Activated CD4-positive, alpha-beta T cell treated with anti-CD3 and anti-CD28 coated beads, Interleukin-2, amount 50 U/mL, for 48 hours (primary cell): ENCODE measurements at places on chromosomes 3 and 15.
A peak's percentile ranks its signal among the peaks of the same experiment; 100 is the strongest.

DNA sequence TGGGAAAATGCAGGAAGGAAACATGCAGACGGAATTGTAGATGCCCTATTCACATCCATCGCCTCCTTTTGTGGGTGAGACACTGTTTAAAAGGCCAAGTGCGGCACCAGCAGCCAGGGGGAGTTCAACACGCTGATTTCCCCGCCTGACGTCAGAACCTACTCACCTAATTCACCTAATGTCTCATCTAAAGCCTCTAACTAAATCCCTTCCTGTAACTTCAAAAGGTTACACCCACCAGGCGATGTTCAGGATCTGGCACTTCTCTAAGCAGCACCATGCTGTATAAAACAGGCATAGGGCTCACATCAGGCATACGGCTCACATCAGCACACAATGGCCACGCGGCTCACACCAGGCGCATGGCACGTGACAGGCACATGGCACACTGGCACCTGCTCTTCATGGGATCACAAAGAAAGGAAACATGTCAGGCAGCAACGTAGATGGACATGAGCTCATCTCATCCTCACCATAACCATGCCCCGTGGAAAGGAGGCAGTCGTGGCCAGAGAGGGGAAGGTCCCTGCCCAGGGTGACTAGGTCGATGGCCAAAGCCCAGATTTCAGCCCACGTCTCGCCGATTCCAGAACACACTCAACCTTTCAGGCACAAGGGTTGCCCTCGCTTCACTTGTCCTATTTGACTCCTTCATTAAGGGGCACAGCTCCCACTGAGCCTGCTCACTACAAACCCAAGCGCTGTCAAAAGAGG, 21.7 kb downstream of the XXYLT1 start:
- DNase-seq, result peak; percentile 2

DNA sequence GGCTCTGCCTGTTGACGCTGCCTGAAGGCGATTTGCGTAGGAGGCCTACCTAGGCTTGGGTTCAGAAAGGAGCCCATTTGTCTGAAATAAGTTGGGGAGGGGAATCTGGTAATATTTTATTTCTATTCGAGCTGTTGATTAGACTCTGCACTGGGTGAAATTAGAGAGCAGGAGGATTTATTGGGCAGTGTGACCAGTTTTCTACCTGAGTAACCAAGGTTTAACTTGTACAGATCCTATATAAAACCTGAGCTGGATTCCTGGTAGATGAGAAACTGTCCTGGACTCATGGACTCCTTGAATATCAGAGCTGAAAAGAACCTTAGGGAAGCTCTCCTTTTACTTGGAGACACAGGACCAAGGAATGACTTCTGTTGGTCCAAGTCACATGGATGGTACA, 19.6 kb upstream of the GPR156 start:
- DNase-seq, result no peak

- peak; percentile 89 for DNase-seq
Measured at GRCh38 chr3:69120879-69121464, 1.4 kb downstream of the LMOD3 start.

GRCh38 chr3:47243419-47244147, 39.0 kb downstream of the KIF9 start:
- no peak for DNase-seq

DNA sequence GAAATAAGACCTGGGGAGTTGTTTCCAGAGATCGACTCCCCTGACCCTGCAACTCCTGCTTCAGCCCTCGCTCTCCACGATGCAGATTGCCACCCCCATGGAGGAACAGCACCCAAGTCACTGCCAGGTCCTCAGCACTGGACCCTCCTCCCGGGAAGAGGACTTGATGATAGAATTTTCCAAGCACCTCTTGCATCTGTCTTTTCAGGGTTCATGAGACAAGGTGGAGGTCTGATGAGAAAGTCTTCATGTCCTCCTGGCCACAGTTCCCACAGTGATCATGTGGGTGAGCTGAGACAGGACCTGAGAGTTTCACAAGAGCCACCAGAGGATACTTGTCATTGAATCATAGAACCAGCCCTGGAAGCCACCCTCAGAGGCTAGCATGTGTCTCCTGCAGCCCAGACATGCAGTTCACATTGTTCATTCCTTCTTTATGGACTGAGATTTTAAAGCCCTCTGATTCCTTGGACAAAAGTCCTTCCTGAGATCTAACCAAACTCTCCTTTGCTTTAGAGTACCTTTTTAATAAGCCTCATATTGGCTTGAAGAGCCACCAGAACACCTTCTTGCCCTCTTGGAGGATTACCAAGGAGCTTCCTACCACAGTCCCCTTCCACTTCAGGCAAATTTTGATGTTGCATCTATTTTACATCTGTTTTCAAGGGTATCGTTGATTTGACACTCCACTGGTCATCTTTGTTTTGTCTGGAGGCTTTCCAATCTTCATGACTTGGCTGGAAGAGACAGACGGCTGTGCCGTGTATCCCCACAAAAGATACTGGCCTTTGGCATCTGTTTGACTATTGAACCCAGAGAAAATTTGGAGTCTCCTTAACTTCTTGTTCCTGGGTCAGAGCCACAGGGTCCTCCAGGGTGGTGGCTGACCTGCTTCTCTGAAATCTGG, 224.8 kb upstream of the BHLHE40 start:
- peak; percentile 25 for DNase-seq

DNA sequence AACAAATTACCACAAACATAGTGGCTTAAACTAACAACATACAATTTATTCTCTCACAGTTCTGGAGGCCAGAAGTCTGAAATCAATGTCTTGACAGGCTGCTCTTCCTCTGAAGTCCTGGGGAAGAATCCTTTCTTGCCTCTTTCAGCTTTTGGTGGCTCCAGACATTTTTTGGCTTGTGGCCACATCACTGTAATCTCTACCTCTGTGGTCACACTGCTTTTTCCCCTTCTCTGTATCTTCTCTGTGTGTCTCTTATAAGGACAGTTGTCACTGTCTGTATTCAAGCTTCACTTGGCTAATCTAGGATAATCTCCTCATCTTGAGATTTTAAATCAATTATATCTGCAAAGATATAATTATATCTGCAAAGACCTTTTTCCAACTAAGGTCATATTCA, 80.3 kb upstream of the ABHD2 start:
- no peak for DNase-seq

DNA sequence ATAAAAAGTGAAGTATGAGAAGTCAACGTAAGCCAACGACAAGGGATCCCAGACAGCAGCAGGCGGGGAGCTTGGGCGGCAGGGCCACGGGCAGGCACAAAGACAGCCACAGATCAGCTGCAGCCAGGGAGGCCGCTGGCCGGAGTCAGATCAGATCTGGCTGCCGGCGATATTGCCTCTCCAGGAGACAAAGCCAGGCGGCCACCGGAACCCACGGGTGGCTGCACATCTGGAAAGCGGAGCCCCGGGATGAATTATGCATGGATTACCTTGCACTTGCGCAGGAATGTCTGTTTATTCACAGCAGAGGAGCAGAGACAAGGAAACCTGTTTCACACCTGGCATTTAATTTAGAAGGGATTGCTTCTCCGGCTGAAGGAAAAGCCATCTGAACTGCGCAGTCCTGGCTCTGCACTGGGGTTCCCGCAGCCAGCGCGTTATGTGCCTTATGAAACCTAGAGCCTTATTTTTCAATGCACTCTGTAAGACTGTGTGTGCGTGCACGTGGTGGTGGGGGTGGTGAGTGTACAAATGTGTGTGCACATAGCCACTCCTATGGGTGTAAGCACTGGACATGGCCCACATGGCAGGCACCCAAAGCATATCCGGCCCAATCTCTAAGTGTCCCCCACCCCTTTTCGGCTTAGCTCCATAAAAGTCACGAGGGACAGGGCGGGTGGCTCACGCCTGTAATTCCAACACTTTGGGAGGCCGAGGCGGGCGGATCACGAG, 427.8 kb upstream of the MCTP2 start:
- DNase-seq, result no peak

- no peak for DNase-seq
Measured at GRCh38 chr3:157408499-157409149, 28.0 kb upstream of the PTX3 start.

- DNase-seq, result no peak
Measured at GRCh38 chr3:113514265-113514769, 639 bp downstream of the SPICE1 start.

GRCh38 chr3:16103472-16103871, 71.0 kb upstream of the GALNT15 start:
- DNase-seq, result no peak

GRCh38 chr3:171811295-171811912, 1.1 kb upstream of the PLD1 start:
- DNase-seq, result no peak

DNA sequence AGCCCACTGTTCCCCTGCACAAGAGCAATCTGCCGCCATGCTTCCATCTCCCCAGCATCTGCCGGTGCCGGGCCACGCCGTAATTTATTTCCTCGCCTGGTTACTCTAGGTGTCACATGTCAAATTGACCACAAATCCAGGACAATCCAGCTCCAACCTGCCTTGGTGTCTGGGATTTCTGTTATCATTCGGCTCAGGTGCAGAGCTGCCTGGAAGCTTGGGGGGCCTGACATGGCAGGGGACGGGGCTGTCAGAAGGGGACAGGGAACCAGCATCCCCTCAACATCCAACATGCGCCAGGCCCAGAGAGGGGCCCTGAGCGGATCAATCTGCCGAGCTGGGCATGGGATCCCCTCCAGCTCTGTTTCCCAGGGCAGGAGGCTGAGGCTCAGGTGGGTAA, 47.9 kb downstream of the HMCES start:
- no peak for DNase-seq

DNA sequence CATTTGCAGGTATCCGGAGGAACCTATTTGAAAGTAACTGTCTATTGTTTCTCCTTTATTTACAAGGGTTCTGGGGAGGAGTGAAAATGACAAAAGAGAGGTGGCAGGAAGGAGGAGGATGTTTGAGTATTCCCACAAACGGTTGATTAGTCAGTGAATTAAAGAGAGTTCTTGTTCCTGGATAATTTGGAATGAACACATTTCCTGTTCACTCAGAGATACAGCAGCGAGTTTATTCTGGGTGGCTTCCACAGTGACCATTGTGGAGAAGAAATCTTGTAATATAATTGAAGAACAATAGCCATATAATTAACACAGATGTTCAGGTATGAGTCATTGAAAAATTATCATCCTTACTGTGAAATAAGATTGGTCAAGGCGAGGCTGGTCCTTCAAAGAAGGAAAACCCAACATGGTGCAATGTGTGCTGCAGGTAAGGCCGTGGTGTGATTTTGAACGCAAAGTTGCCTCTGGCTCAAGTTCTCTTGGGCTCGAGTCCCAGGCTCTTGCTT, 77.3 kb downstream of the NFKBIZ start:
- no peak for DNase-seq

DNA sequence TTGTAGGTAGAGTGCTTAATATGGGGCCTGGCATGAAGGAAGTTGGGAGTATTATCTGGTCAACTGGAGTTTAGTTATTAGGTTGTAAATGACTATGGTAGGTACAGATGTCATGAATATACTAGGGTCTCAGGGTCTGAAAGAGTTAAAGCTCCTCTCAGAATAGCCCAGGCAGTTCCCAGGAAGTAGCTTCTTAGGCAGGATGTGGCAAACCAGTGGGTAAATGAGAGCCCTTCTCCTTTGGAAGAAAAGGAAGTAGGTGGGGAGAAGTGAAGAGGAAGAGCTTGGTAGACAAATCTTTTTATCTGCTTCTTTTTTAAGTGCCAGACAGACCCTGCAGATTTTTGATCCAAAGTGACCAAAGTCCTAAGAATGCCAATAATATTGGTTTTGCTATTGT, 24.5 kb downstream of the MAP2K1 start:
- DNase-seq, result no peak

DNA sequence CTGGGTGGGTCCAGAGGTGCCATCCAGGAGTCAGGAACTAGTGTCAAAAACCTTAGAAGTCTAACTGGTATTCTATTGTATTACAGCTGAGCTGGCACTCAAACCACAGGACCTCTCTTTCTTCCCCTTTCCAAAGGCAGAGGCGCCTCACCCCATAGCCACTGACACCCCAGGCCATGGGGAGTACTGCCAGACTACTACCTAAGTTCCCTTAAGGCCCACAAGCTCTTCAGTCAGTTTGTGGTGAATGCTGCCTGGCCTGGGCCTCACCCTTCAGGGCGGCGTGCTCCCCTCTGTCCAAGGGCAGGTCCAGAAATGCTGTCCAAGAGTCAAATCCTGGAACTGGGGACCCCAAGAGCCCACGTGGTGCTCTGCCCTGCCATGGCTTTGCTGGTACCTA, 43.0 kb upstream of the FGF7 start:
- no peak for DNase-seq

DNA sequence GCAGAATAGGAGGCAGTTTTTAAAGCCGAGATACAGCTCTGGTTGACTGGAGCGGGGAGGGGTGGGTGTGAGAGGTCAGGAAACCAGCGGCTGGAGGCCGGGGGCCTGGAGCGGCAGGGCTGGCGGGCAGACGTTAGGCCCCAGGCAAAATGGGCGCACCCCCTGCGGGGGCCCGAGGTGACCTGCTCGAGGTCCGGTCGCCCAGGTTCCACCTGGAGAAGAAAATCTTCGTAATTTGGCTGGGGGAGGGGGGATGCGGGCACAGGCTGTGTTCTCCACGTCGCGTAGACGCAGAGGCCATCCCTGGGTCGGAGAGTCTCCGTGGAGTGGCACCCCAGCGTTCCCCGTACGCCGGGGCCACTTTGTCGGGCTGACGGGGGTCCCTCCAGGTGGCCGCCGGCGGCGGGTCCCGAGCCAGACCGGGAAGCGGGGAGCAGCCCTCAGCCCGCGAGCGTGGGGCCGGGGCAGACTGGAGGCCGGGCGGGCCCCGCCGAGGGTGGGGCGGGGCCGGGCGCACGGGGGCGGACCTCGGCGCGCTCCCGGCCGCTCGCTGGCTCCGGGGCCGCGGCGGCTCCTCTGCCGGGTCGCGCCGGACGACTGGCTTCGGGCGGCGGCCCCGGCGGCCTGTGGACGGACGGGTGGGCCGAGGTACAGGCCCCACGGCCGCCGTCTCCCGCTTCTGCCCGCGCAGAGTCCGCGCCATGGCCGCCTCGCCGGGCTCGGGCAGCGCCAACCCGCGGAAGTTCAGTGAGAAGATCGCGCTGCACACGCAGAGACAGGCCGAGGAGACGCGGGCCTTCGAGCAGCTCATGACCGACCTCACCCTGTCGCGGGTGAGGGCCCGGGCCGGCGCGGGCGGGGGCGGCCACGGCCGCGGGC, at the start of gene CRTC3:
Gene CRTC3 (plus strand): TSS at position 553 of the 879 bp plus-strand sequence. CDS start 149 bp downstream, at position 702.
- peak; percentile 56 for DNase-seq
